ENCODE measurements at places on chromosomes 12 and 14. TPM values are rescaled to one million over a fixed set of nuclear protein-coding genes. Genes with fewer than 3 reads are reported as not detected.

DNA sequence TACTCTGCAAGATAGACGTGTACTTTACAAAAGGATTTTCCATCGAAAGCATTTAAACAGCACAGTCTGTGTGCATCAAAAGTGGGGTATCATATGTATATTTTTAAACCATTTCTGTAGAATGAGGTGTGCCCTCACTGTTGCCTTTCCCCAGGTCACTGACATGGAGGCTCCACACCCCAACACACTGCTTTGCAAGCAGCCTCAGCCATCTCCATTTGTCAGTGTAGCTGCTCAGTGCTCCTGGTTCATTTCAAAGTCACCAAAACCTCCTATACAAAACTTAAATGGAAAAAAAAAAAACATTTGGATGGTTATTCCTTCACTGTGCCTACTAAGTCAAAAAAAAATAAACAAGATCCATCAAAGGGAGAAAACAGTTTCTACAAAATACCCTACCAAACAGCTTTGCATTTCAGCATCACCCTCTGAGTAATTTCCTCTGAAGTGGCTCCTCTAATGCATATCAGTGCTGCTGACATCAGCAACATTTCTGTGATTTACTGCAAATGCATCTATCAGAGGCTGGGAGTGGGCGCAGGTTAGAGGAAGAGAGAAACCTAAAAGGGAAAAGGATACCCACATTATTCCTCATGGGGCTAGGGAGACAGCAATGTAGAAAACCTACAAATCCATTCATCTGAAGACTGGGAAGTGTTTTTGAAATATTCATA is 46.0 kb downstream of the KCNK10 start:
- no peak for DNase-seq

DNA sequence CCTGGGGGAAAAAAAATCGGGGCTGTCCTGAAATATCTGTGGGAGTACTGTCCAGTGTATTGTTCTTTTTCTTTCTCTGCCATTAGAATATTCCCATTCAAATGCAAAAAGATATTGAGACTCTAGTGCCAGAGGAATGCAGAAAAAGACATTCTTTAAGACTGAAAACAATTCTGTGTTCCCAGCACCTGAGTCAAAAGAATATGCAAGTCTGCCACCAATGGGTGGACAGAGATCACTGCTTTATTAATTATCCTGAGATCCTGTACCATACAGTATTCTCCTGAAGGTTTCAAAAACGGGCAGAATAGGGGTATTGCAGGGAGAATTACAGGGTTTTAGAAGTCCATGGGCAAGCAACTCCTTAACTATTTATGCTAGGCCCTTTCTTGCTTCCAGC is 361.8 kb downstream of the C12orf50 start:
- DNase-seq = no peak

DNA sequence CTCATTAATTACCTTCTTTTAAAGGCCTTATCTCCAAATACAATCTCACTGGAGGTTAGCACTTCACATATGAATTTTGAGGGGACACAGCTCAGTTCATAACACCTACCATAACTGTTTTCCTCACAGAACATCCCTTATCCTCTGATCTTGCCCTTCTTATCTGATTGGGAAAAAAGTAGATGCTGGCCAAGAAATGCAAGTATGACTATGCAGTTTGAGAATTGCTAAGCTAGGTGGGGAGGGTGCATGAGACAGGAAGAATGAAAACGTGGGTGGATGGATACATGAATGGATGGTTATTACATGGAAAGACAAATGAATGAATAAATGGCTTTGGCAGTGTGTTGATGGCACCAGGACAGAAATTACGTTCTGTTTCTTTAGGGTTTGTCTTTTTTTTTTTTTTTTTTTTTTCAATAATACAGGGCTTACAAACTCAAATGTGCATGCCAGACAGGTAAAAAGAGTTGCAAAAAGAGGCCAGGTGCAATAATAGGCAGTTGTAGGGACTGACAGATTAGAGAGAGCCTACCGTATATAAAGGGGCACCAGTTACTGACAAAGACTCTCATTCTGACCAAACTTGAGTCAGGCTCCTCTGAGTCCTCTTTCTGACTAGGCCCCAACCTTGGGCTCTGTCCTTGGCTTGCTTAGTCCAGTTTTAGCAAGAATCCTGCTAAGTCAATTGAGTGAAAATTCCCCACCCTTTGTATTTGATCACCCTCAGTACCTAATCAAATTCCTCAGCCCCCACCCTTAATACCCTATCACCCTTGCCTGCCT is 304.9 kb downstream of the ZFP36L1 start:
- no peak for DNase-seq

DNA sequence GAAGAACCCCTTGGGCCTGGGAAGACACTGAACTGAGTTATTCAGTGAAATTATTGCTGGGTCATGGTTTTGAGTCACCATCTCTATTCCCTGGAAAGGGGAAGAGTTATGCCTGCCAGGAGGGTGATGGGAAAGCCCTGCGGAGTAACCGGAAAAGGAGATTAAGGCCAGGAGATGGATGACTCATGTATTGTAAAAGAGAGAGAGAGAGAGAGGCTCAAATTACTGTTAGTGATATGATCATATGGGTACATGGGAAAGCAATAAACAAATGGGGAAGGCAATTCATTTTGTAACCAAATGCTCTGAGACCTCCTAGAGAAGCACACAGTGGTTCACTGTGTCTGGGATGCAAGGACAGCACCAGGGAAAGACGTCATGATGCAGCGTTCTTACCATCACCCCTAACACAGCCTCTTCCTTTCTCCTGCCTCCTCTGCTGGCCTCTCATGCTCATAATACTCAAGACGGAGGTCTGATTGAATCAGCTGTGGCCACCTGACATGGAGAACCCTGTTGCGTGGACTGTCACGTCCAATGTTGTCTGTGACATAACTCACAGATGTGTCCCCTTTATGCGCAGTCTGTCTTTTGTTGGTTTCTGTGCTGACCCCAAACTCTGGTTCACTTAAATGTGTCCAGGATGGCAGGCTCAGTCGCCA is 243.7 kb downstream of the TMEM132D start:
- no peak for DNase-seq

DNA sequence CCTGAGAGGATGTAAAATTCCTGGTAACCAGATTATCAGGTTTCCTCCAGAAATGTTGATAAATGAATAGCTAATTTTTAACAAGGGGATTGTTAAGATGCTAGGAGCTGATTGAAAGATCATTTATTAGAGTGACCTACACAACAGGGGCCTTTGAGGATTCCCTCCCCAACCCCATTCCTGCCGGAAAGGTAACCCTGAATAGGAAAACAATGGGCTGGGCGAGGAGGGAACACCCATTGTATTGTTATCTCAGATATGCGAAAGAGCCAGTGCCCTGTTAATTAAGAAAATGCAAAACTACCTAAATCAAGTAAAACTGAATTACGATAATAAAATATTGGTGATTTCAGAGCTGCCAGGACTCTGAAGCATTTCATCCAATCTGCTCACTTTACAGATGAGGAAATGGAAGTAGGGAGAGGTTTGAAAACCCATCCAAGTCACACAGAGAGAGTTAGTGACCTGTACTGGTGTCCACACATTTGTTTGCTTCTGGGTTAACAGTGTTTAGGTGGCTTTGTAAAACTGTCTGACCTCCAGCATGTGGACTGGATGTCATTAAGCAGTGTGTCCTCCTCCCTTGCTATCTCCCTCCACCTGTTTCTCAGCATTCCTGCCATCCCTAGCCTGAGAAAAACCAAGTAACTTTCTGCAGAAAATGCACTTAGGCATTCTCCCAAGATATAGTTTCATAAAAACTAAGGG is 214.8 kb downstream of the TTC6 start:
- no peak for DNase-seq

- DNase-seq = no peak
These were observed 19.8 kb upstream of the AQP2 start for GRCh38 chr12:49930515-49931288.

GRCh38 chr14:58783792-58784511 is 146.2 kb downstream of the DACT1 start:
- DNase-seq = no peak

DNA sequence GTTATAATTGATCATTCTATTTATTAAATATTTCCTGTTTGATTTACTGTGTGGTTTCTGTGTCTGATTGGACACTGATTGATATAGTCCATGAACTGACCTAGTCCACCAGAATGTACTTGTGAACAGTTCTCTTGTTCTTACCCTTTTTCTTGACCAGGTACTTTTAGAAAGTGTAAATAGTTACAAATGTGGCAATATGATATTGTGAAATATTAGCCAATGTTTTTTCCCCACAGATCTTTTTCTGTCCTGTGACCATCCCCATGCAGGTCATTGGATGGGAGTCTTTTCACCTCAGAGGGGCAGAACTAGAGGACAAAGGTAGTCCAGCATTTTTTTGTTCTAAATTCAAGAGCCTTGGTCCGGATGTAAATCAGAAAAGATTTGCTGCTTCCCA is 8.3 kb upstream of the CRY1 start:
- no peak for DNase-seq

DNA sequence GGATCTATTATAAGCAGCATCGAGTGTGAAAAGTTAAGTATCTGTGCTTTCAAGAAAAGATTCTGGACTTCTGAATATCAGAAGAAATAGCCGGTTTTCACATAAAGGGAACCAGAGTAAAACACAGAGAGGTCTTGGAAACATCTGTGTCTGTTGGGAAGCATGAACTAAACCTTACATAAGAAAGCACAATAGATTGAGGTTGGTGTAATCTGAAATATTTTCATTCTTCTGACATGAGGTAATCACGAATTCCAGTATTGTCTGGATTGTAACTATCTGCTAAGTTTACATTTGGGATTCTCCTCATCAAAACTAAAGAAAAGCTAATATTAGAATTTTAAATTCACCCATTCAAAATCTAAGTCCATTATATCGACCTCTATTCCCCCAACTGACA is 161.3 kb downstream of the CPNE8 start:
- DNase-seq = no peak

DNA sequence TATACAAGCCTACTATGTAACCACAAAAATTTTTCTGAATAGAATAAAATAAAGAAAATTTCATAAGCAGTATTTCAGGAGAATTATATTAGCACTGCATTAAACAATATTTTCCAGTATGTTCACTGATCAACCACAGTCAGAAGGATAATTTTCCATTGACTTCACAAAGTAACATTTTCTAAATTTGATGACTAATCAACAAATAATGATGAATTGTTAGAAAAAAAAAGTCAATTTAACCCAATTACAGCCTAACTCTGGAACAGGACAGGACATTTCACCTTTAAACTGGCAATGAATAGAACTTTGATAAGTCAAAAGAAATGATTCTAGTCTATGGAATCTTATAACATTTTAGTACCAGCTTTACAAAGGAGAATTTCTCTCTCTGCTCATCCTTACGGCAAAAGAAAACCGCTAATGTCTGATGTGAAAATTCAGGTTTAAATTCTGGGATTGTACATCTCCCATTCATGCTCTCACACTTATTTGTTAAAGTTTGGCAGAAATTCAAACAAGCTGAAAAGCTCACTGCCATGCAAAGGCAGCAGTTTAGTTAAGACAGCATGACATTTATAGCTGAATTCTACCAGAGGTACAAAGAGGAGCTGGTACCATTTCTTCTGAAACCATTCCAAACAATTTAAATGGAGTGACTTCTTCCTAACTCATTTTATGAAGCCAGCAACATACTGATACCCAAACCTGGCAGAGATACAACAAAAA is 84.5 kb downstream of the MDGA2 start:
- DNase-seq = no peak

DNA sequence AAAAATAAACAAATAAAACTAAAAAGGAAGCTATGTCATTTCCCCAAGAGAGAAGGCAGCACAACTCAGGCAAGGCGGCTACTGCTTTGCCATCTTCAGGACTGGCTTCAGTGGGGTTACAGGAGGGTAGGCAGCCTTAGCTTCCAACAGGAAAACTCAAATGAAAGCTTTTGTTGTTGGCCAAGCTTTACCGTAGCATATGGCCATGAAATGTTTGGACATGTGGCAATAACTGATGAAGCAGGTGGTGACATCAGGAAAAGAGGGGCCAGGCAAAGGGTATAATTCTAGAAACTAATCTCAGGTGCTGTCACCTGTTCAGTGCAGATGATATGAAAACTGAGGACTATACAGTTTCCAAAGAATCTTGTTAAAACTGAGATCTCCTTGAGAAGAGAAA is 22.8 kb upstream of the NPFF start:
- DNase-seq = no peak

- no peak for DNase-seq
These were observed 30.1 kb downstream of the VRK1 start for GRCh38 chr14:96827290-96827689.

- no peak for DNase-seq
These were observed 9.1 kb upstream of the BLTP3B start for GRCh38 chr12:100151769-100152168.

GRCh38 chr12:67893022-67893580 is 96.1 kb upstream of the IFNG-AS1 start:
- no peak for DNase-seq

- no peak for DNase-seq
These were observed 68.9 kb upstream of the NCOR2 start for GRCh38 chr12:124636138-124636978.

DNA sequence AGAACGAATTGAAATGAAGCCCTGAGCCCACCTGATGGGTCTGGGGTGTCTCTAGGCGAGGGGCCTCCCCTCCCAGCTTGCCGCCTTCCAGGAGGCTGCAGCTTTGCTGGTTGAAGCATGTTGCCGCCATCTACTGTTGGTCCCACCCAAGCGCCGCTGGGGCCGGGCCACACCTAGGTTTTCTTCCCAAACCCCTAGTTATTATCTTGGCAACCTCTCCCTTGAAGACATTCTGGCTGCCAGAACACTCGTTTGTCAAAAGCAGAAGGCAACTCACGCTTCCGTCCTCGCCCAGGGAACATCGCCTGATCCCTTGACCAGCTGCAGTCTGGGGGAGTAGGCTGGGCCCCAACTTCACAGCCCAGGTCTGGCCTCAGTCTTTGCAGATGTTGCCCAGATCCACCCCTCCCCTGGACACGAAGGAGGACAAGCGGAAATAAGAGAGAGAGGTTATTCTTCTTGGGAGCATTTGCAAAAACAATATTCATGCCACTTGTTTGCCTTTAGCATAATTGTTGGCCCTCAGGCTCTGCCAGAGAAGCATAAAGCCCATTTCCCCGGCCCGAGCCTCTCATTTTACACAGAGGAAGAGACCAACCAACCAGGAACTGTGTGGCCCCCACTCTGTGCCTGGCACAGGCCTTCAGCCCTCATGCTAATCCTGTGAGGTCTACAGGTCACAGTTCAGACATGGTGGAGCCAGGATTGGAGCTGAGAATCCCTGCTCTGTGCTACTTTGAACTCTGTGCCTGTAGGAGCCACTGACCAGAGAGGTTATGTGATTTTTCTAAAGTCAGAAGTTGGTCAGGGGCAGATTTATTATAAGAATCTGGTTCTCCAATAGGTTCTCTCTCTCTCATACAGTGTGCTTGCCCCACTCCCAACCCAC is 6.8 kb downstream of the EMP1 start:
- no peak for DNase-seq

DNA sequence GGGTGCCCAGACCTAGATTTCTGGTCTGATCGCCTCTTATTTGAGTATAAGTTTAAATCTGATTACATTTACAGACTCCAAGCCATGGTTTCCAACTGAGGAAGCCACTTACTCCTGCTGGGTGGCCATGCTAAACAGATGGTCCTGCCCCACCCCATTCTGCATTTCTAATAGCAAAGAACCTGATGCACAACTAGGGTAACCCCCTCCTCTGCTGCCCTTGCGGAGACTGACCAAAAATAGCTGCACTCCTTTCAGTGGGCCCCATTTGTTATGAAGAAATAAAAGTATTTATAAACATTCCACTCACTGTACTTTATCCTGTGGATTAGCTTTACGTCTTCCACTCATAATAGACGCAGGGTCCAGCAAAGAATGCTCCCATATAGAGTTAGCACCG is 6.8 kb downstream of the GIT2 start:
- no peak for DNase-seq

Gene TAS2R7
- not detected for total RNA-seq

Gene BCL11B
- 2.0 TPM for total RNA-seq

Gene LRFN5
- 6.6 TPM for total RNA-seq

Gene RNASE1
- total RNA-seq = 1,281 TPM

Gene KRT73
- not detected for total RNA-seq

Gene POLE2
- total RNA-seq = 0.84 TPM
